Left forelimb (tissue), 1 donor: ENCODE measurements at places on chromosomes 7 and 10.

GRCh38 chr7:19491821-19492452, 216.9 kb downstream of the POLR1F start:
- no peak for DNase-seq

GRCh38 chr10:17430647-17431355, 23.6 kb downstream of the ST8SIA6 start:
- DNase-seq, result peak; percentile 79

GRCh38 chr10:317271-317769, 182.1 kb downstream of the ZMYND11 start:
- DNase-seq, result no peak

DNA sequence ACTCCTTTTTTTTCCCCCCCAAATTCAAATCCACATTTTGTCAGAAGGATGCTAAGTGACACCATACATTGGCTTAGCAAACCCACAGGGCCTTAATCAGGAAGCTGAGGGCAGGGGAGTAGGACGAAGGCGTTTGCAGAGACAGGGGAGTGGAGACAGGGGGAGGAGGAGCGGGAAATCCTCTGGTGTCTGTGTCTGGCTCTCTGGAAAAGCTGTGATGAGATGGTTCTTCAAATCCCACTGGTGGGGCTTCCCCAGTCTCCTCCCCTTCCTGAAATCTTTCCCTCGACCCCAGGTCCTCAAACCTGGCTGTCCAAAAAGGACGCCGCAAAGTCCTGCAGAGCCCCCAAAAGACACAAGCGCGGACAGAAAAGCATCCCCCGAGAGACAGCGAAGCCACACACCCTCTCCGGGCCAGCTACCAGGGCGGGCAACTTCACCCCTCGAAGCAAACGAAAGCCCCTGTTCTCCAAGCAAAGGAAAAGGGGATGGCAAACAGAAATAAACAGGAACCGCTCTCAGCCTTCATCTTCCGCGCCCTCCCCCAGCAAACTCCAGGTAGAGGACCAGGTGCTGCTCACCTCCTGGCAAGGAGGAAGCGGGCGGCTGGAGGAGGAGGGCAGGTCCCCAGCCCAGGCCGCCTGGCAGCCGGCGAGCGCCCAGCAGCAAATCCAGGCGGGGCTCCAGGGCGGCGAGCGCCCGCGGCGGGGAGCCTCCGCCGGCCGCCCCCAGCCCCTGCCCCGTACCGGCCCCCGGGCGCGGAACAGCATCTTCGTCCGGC, 520 bp downstream of the ELAPOR2 start:
- DNase-seq, result peak; percentile 66

DNA sequence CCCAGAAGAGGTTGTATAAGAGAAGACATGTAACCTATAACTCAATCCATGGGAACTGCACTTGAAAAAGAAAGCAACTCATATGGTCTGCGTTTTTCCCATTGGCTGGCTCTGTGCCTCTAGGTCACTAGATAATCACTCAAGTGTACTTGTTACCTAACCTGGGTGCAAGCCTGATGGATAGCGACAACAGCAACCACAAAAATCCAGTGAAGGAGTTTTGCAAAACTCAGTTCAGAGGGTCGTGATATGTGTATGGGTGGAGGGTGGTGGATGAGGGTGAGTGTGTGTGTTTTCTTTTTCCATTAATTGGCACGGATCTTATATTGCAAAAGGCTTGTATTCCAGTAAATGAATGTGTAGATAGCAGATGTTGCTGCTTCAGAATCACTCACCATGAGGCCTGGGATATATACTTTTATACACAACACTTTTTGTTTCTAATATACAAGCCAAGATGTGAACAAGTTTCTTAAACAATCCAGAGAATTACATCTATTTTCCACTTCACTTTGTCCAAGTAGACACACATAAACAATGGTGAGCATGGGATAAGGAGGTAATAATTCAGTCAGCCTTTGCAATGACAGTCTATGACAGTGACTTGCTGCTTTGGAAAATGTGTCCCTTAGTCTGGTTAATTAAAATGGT, 286.9 kb upstream of the DKK1 start:
- DNase-seq, result no peak

- no peak for DNase-seq
Observed at GRCh38 chr7:46239846-46240245, 318.8 kb upstream of the IGFBP3 start.

DNA sequence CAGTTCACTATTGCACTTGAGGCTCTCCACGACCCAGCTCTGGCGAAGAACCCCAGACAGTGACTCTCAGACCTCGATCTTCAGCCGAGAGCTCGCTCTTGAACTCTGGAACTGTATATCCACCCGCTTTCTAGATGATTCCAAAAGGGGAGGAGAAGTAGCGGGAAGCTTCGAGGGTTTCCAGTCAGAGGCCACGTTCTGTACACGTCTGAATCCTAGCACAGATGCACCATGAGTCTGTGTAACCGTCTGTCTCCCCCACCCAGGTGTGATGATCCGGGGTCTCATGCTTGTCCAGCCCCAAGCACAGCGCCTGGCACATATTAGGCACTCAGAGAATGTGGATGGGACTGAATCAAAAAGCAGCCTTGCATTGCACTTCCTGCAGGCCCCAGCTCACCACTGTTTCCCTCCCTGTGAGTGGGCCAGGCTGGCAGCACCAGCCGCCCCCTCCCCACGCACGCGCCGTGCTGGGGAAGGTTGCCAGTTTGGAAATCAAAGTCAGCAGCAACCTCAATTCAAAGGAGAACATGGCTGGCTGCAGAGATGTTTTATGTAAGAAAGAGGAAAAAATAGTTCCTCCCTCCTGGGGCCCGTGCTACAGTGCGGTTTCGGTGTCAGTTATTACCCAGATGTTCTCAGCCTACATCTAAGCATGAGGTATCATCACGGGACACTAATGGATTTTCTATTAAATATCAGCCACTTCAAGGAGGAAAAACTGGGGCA, 5.7 kb downstream of the GRID2IP start:
- no peak for DNase-seq

GRCh38 chr10:69418052-69418752, 1.5 kb upstream of the TACR2 start:
- DNase-seq, result no peak

DNA sequence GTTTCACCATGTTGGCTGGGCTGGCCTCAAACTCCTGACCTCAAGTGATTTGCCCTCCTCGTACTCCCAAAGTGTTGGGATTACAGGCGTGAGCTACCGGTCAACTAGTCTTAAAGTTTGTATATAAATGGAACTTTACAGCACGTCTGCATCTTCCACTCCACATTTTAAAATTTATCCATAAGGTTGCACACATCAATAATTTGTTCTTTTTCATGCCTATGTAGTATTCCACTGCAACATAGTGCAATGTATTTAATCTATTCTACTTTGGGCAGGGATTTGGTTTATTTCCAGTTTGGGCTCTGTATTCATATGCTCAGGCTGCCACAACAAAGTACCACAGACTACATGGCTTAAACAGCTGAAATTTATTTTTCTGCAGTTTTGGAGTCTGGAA, 90.0 kb downstream of the NPTX2 start:
- no peak for DNase-seq

DNA sequence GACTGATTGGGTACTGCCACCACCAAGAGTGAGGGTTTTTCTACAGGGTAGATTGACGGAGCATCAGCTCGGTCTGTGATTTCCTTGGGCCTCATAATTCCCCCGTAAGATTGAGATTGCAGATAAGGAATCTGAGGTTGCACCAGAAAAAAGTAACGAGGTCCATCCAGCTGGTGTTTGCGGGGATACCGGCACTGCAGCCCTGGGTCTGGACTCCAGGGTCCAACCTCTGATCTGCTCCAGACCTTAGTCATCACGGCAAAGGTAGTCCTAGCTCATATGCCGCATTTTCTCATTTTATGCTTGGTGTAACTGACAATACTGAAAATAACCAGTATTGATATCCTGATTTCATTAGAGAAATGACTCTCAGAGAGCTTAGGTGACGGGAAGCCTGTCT, 3.9 kb downstream of the CARD11 start:
- peak; percentile 23 for DNase-seq

DNA sequence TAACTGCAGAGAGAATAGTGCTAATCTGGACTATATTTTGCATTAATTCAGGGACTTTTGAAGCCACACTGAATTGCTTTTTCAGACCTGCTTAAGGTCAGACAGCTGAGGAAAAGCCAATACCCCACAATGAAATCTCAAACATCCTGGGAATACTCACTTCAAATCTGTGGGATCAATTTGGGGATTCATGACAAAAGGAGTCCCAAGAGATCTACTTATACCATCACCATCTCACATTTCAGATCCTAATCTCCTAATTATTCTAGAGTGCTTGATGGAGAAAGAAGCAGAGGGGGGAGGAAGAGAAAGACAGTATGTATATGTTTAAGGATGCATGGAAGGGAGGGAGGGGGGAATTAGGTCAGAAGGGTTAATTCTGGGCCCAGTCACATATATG, 202.2 kb downstream of the CACNA2D1 start:
- no peak for DNase-seq

DNA sequence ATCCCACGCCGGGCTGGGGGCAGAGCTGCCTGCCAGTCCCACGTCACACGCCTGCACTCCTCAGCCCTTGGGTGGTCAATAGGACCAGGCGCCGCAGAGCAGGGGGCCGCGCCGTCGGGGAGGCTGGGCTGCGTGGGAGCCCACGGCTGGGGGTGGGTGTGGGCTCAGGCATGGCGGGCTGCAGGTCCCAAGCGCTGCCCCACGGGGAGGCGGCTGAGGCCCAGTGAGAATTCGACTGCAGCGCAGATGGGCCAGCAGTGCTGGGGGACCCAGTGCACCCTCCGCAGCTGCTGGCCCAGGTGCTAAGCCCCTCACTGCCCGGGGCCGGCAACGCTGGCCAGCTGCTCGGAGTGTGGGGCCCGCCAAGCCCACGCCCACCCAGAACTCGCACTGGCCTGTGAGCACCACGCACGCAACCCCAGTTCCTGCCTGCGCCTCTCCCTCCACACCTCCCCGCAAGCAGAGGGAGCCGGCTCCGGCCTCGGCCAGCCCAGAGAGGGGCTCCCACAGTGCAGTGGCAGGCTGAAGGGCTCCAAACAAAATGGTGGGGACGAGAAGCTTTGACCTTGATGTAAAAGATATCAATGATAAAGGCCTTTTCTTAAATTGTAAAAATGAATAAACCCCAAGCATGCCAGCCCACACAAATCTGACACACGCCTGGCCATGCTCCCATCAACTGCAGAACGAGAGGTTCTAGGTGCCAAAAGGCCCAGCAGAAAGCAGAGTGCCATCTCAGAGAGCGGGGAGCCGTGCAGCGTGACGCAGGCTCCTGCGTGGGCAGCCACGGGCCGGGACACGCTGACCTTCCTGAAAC, 255.5 kb downstream of the MAD1L1 start:
- no peak for DNase-seq

DNA sequence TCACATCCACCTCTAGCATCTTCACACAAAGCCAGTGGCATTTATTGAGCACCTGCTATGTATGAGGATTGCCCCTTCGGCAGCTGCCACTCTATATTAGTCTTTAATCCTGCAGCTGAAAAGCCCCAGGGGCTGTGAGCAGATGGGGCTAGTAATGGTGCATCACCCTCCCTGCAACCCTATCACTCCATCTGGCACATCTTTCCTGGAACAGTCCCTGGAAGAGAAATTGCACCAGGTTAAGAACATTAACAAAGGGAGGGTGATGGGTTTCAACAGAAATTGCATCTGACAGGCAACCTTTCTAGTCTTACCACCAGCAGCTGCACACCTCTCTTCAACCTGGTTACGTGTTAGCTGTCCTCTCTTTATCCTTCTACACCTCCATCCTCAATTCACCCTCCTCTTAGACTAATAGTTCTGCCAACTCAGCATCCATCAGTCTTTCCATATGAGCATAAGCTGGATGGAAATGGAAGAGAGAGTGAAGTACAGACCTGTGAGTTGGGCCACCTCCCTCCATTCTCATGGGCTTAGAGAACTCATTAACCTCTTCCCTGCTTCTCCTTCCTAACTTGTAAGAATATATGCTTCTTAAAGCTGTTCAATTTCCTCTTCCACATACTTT, 168.6 kb upstream of the NEBL start:
- no peak for DNase-seq

- no peak for DNase-seq
Observed at GRCh38 chr10:83075016-83075814, 1064.1 kb upstream of the GHITM start.

DNA sequence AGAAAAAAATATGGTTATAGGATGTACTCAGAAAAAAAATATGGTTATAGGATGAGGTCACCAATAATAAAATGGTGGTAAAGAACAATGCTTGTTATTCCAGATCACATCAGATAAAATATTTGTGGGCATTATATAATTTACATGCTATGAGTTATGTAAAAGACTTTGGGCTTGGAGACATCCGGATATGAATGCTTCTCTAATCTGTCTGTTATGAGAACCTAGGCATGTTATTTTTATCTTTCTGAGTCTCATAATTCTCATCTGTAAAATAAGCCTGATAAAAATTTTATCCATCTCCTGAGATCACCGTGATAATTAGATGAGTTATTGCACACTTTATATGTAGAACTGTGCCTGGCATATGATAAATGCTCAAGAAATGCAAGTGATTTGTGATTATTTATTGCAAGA, 37.8 kb downstream of the DKK1 start:
- no peak for DNase-seq

GRCh38 chr7:36079446-36080025, 73.5 kb upstream of the EEPD1 start:
- no peak for DNase-seq

- no peak for DNase-seq
Observed at GRCh38 chr10:12484941-12485805, 135.8 kb downstream of the CAMK1D start.

- DNase-seq, result no peak
Observed at GRCh38 chr10:46018453-46019176, 11.8 kb downstream of the NCOA4 start.

- DNase-seq, result no peak
Observed at GRCh38 chr7:106866298-106867281, 1.5 kb downstream of the PIK3CG start.

- DNase-seq, result no peak
Observed at GRCh38 chr10:4514445-4515108, 311.4 kb upstream of the AKR1E2 start.

DNA sequence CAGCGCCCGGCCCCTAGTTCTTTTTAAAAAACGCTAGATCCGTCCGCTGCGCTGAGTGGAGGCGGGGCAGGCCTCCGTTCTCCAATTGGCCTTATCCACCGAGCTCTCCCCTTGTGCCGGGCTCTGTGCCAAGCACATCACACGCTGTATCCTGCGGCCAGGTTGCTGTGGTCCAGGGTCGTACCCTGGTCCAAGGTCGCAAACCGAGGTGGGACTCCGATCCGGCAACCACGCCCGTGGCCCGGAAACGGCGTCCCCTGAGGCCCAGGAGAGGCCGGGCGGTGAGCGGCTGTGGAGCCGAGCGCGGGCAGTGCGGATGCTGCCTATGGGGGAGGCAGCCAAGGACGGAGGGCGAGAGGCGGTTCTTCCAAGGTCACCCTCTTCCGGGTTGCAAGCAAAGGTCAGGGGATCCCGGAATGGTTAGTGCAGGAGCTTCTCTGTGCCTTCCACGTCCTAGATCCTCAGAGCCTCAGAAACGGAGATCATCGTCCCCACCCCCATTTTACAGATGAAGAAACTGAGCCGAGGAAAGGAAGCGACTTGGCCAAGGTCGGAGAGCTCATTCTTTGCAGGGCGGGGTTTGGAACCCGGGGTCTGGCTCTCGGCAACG, 72.4 kb upstream of the LRRC4 start:
- DNase-seq, result no peak
